ENCODE measurements at places on chromosomes 12 and 14.

GRCh38 chr12:131363393-131363792 is 347.5 kb upstream of the SFSWAP start:
- DNase-seq: no peak

DNA sequence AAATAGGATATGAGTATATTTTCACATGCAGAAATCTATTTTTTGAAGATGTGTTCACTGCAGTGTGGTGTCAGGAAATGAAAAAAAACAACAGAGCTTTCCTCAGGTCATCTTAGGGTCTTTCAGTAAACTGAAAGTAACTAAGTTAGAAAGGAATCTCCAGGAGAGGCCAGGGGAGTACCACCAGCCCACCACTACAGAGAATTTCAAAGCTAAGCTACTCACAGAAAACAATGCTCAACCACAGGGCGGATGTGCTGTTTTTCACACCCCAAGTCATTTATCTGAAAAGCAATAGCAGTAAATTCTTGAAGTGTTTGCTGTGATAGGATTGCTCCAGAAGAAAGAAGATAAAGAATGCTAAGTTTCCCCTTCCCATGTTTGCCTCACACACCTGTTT is 79.0 kb downstream of the IFNG start:
- DNase-seq: no peak

DNA sequence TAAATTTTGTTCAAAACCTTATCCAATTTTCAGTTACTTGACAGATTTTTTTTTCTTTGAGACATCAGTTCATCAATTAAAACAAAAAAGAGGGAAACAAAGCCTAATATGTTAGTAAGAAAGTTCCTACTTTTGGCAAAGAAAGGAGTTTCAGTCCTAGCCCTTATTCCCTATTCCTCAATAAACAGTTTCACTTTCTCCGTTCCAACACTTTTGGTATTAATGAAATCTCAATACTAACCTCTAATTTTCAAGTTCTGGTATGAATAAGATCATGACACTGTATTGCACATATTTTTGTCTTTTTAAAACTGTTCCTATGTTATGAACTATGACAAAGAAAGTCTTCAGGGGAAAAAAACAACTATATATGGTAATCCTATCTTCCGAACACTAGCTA is 48.4 kb downstream of the RPS6KA5 start:
- DNase-seq: no peak

DNA sequence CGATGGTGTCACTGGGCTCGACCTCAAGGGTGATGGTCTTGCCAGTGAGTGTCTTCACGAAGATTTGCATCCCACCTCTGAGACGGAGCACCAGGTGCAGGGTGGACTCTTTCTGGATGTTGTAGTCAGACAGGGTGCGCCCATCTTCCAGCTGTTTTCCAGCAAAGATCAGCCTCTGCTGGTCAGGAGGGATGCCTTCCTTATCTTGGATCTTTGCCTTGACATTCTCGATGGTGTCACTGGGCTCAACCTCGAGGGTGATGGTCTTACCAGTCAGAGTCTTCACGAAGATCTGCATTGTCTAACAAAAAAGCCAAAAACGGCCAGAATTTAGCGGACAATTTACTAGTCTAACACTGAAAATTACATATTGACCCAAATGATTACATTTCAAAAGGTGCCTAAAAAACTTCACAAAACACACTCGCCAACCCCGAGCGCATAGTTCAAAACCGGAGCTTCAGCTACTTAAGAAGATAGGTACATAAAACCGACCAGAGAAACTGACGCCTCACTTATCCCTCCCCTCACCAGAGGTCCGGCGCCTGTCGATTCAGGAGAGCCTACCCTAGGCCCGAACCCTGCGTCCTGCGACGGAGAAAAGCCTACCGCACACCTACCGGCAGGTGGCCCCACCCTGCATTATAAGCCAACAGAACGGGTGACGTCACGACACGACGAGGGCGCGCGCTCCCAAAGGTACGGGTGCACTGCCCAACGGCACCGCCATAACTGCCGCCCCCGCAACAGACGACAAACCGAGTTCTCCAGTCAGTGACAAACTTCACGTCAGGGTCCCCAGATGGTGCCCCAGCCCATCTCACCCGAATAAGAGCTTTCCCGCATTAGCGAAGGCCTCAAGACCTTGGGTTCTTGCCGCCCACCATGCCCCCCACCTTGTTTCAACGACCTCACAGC is 717 bp downstream of the UBC start:
- peak; percentile 95 for DNase-seq

DNA sequence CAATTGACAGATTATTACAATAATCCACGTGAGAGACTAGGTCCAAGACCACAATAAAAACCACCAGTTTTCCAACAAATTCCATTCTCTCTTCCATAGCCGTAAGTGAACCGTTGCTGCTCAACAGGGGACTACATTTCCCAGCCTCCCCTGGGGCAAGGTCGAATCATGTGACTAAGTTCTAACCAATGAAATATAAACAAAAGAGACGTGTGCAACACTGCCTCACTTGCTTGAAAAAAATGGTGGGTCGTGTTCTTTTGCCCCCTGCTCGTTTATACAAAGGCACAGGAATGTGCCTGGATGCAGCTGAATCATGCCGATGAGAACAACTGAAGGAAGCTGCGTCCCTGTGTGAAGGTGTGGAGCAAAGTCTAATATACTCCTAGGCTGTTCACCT is 51.1 kb downstream of the HSPB8 start:
- peak; percentile 45 for DNase-seq

DNA sequence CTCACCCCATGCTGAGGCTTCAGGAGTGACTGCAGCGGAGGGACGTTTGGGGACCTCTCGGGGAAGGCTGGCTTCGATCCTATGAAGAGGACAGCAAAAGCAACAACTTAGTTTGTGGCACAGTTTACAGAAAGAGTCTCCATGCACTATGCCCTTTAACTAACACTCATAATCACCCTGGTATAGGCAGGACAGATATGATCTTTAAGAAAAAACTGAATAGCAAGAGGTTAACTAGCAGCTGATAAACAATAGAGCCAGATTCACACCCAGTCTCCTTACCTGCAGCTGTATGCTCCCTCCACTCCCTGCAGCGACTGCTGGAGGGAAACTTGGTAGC is 27.4 kb downstream of the TMEM63C start:
- no peak for DNase-seq

DNA sequence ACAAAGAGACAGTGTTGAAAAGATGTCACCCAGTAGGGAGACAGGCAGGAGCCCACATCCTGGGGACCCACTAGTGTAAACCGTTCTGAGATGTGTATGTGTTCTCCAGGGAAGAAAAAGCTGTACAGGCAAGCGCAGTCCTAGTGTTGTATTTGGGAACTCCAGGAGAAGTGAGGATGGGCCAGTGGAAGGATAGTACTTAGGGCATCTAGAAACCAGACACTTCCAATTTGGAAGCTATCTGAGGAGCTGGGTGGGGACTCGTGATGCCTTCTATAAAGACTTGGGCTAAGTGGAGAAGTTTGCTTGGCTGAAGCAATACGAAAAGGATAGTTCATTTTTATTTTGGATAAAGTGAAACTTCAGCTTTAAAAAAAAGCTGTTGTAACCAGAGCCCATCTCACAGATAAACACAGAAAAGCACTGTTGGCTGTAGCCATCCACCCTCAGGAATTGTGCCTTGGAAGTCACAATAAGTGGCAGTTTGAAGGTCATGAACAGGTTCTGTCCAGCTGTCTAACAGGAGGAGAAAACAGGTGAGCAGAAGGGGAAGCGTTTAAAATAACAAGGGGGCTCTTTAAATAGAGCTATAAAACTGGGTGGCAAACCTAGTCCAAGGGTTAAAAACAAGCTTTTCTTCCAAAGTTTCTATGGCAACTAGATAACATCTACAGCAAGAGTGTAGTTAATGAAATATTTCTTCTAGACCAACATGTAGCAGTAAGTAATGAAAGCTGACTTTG is 108.0 kb upstream of the ARHGAP5 start:
- DNase-seq: no peak

DNA sequence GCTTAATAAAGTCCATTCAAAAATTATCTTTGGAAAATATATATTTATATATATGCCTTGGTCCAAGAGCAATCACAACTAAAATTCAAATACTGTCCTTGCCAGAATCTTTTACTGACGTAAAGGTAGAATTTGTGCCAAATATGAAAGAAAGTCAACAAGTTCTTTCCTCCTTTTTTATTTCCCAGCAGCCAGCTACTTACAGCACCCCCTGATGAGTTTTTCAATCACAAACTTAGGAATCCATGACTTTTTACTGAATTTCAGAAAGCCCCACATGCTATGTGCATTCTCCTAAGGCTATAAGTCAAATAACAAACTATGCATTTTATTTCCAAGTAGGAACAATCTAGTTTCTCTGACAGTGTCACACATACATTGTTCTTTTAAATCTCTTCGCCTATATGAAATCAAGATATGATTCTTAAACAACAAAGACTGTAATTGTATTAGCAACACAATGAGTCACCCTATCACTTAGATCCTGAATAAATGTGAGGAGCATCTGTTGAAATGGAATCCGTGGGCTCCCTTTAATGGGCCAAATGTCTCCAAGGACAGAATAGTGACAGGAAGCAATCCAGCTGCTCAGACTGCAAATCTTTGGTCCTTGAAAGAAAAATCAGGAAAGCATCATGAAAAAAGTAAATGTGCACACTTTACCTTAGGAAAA is 271.4 kb downstream of the DUSP6 start:
- no peak for DNase-seq

DNA sequence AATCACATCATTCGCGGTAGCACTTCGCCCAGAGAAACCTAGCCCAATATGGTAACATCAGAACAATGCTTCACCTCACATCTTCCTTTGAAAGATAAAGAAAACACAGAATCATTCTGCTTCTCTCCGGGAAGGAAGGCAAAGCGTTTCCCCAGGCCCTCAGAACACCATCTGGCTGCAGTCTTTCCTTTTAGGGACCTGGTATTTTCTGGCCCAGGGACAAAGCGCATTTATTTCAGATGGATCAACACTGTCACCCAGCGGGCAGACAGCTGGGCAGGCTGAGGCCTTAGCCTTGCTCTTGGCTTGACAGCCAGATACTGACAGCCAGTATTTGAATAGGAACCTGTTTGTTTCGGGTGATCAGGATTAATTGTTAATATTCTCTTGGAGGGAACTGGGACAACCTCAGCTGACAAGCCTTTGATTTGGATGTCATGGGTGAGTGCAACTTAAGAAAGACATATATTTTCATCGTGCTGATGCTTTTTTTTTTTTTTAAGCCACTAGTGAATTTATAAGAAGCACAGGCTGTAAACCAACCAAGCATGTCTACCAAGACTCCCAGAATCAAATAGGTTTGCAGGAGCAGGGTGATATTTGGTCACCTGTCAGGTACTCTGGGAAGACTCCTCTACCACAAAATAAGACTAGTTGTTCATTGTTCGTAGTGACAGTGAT is 118.9 kb downstream of the VEZT start:
- peak; percentile 21 for DNase-seq
